ENCODE measurements at places on chromosomes 3 and 15. TPM values are rescaled to one million over a fixed set of nuclear protein-coding genes. Genes with fewer than 3 reads are reported as not detected.
A peak's percentile ranks its signal among the peaks of the same experiment; 100 is the strongest.

The ZNF774 gene
- 4.9 TPM for total RNA-seq

The CAMP gene
- 1.9 TPM for total RNA-seq

The SLC51B gene
- total RNA-seq: 0.85 TPM

The CNTN4 gene
- 30.7 TPM for total RNA-seq

The ARNT2 gene
- total RNA-seq: 4.5 TPM

The TAGLN3 gene
- 2.6 TPM for total RNA-seq

- peak overlapping the region; percentile 29 for H3K4me3 ChIP-seq
- no peaks in the 10 kb centered on the region for H3K4me1 ChIP-seq
- no peaks in the 10 kb centered on the region for H3K27me3 ChIP-seq
- H3K36me3 ChIP-seq: no peaks in the 10 kb centered on the region
- peak overlapping the region; percentile 13 for H3K27ac ChIP-seq
Observed at GRCh38 chr3:57169872-57170623, 4.9 kb upstream of the IL17RD start.

- H3K4me1 ChIP-seq: no peaks in the 10 kb centered on the region
- no peaks in the 10 kb centered on the region for H3K36me3 ChIP-seq
- no peaks in the 10 kb centered on the region for H3K27me3 ChIP-seq
- H3K27ac ChIP-seq: no peak overlapping the region
Observed at GRCh38 chr15:79349525-79349924, 38.6 kb downstream of the TMED3 start.

GRCh38 chr3:124780356-124780755, 50.1 kb downstream of the UMPS start:
- H3K27me3 ChIP-seq: no peaks in the 10 kb centered on the region
- H3K4me3 ChIP-seq: no peak overlapping the region

DNA sequence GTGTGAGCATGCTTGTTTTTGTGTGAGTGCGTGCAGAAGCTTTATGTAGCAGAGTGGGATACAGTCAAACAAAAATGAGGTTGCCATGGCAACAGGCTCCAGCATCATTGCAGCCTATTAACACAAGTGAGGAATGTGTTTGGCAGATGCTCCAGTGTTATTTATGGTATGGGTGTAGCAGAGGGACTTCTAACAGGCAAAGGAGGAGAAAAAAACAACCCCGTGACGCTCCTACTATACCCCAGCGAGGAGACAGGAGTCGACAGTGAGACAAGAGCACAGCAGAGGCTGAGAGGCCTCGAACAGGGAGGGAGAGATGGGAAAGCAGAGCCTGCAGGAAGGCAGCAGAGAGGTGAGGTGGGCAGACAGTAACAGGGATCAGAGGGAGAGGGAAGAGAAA, 4.9 kb downstream of the ADCY5 start:
- H3K4me1 ChIP-seq: peaks cover 6% of the 10 kb centered on the region
- H3K36me3 ChIP-seq: no peaks in the 10 kb centered on the region
- H3K27me3 ChIP-seq: peaks cover 2% of the 10 kb centered on the region
- peak; percentile 62 for DNase-seq
- H3K4me3 ChIP-seq: no peak overlapping the region

DNA sequence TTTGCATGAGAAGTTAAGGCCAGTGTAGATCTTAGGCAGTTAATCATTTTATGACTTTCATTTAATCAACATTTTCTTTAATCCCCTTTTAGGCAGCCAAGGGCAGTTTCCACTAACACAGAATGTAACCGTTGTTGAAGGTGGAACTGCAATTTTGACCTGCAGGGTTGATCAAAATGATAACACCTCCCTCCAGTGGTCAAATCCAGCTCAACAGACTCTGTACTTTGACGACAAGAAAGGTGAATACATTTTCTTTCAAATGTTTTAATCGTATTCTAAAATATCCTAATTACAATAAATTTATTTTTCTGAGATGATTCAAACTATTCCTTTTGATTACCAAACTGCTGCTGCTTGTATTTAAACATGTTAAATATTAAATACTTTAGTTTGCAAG, 843.2 kb downstream of the CADM2 start:
- no peaks in the 10 kb centered on the region for H3K36me3 ChIP-seq
- no peak overlapping the region for H3K27ac ChIP-seq
- H3K4me1 ChIP-seq: no peaks in the 10 kb centered on the region
- DNase-seq: no peak

DNA sequence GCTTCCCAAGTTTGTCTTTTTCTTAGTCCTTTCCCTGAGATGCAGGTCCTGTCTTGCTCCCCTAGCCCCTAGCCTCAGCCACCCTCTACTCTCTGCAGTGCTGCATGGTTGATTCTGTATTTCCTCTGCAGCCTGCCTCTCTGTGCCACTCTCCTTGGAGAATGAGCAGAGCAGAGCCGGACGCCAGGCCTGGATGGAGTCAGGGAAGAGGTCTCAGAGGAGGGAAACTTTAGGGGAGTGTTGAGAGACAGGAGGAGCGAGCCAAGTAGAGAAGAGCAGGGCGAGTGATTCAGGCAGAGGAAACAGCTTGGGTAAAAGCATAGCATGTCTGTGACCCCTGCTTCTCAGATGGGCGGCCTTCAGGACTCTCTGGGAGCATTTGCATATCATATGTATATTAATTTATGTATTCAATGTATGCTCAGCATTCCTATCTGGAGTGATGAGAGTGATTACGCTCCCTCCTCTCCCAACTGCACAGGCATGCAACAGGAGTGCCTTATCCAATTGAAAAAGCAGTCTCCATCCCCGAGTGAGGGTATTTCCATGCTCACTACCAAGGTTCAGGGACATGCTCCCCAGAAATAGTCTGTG, 166.7 kb downstream of the RORA start:
- H3K27ac ChIP-seq: no peak overlapping the region
- no peak overlapping the region for H3K4me3 ChIP-seq
- no peaks in the 10 kb centered on the region for H3K36me3 ChIP-seq
- H3K4me1 ChIP-seq: peaks cover 4% of the 10 kb centered on the region

- DNase-seq: peak; percentile 13
- H3K27me3 ChIP-seq: no peaks in the 10 kb centered on the region
- no peaks in the 10 kb centered on the region for H3K4me1 ChIP-seq
- H3K27ac ChIP-seq: no peak overlapping the region
- H3K4me3 ChIP-seq: no peak overlapping the region
Observed at GRCh38 chr3:11236588-11237461, 35.4 kb upstream of the ATG7 start.

DNA sequence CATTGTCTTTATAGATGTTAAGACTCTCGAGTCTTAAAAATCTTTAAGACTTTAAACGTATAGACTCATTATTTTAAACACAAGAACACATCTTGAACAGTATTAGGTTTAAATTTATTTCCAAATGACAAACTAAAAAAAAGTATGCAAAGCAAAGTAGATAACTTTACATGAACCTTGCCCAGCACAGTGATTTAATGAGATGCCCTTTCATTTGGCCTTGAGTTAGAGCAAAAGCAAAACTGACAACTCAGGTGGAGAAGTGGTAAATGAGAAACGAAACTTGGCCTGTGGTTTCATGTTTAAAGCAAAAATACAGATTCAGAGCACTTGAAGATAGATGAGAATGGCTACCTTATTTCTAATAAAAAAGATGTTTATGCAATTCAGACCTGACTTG, 8.6 kb downstream of the GPR15 start:
- H3K27me3 ChIP-seq: no peaks in the 10 kb centered on the region
- no peak for DNase-seq
- no peaks in the 10 kb centered on the region for H3K4me1 ChIP-seq

DNA sequence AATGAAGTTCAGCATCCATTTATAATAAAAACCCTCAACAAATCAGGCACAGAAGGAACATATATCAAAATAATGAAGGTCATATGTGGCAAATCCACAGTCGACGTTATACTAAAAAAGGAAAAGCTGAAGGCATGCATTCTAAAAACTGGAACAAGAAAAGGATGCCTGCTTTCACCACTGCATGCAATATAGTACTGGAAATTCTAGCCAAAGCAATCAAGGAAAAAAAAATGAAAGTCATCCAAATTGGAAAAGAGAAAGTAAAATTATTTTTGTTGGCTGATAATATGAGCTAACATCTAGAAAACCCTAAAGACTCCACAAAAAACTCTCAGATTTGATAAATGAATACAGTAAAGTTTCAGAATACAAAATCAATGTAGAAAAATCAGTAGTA, 1123.2 kb downstream of the TBL1XR1 start:
- H3K4me1 ChIP-seq: no peaks in the 10 kb centered on the region
- no peak for DNase-seq
- no peak overlapping the region for H3K4me3 ChIP-seq
- no peaks in the 10 kb centered on the region for H3K27me3 ChIP-seq
- H3K27ac ChIP-seq: no peak overlapping the region
- no peaks in the 10 kb centered on the region for H3K36me3 ChIP-seq

DNA sequence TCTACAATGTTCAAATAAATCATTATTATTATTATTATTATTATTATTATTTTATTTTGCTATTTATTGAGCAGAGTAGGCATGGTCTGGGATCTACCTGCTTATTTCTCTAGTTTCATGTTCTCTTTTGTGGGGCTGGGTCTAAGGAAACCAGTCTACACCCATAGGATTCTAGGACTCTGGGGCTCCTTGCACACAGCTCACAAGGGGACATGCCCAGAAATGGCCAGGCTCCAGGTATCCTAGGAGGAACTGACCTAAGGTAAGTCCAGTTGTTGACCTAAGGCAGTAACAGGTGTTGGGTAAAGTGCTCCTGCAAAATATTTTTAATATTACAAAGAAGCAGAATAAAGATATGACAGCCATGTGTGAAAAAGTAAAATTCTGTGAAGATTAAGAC, 149.6 kb upstream of the TBL1XR1 start:
- H3K27ac ChIP-seq: no peak overlapping the region
- no peaks in the 10 kb centered on the region for H3K36me3 ChIP-seq
- no peak overlapping the region for H3K4me3 ChIP-seq
- DNase-seq: no peak
- H3K4me1 ChIP-seq: peaks cover 29% of the 10 kb centered on the region

DNA sequence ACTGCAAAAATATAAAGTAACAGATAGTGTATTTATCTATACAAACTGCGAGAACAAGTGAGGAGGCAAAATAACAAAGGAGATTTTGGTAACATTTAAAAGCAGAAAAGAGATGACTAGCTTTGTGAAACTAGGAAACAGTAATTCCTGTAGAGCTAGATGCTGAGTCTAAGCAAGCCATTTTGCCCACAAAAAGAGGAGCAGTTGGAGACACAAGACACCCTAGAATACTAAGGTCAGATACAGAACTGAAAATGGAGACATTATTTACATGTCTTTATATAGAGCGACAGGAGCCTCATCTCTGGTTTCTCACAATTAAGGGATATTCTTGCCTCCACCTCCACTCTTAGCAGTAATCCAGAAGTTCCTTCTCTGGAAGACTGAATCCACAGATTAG, 732.4 kb upstream of the GBE1 start:
- no peaks in the 10 kb centered on the region for H3K36me3 ChIP-seq
- H3K4me3 ChIP-seq: no peak overlapping the region
- no peaks in the 10 kb centered on the region for H3K27me3 ChIP-seq

- H3K4me3 ChIP-seq: no peak overlapping the region
- no peak overlapping the region for H3K27ac ChIP-seq
- H3K27me3 ChIP-seq: no peaks in the 10 kb centered on the region
- no peaks in the 10 kb centered on the region for H3K36me3 ChIP-seq
- DNase-seq: peak; percentile 48
Observed at GRCh38 chr3:17894434-17895060, 152.1 kb upstream of the TBC1D5 start.

DNA sequence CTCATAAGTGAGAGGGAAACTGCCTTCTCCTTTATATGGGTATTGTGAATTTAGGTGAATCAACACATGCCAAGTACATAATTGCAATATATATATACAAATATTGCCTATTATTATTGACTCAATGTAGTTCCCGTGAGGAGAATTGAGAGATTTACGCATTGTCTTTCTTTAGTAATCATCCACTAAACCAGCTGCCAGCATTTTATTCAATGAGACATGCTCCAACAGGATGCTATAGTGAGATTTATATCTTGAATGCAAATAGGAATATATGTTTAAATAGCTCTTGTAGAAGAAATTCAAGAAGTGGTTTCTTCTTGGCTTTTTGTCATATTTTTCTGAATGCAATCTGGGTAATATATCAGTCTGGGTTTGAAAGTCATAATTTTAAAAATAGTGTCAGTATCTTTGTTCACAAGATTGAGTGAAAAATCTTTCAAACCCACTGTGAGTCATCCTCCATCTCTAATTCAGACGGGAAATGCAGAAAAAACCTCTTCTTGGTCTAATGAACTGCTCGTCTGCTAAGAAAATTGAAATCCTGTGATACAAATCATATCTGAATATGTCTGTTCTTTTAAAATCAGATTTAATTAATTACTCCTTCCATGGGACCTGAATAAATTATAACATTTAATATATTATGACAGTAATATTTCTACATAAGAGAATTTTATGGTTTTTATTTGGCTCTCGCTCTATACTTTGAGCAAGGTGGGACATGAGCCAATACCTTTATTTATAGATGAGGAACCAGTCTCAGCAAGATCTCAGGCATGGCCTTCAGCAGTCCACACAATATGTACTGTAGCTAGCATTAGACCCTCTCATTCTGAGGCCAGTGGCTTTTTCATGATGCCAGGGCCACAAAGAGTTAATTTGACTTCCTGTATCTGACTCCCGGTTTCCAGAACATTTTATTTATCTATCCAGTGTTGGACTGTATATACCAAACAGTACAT, 516.0 kb downstream of the GABRG3 start:
- no peaks in the 10 kb centered on the region for H3K36me3 ChIP-seq
- no peaks in the 10 kb centered on the region for H3K27me3 ChIP-seq
- no peak overlapping the region for H3K27ac ChIP-seq
- DNase-seq: no peak
- no peak overlapping the region for H3K4me3 ChIP-seq

DNA sequence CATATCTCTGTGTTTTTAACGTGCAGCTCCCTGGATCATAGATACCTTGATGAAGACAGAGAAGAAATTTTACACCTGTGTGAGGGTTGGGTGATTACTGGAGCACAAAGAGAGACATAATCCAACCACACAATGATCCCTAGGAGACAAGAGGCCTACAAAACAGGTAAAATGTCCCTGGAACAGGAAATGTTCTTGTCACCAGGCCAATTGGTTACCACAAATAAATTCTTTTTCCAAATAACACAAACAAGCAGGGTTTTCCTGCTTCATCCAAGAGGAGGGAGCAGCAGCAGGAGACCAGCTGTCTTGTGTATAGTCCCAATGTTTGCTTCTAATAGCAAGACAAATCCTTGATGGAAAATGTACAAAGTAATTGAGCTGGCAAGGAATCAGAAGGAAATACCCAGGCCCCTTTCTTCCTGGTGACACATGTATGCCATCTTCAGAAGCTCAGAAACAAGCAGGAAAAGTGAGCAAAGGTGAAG, 1.4 kb downstream of the MGLL start:
- no peak overlapping the region for H3K4me3 ChIP-seq
- H3K4me1 ChIP-seq: peaks cover 21% of the 10 kb centered on the region
- peaks cover 2% of the 10 kb centered on the region for H3K36me3 ChIP-seq
- peak overlapping the region; percentile 56 for H3K27ac ChIP-seq
- H3K27me3 ChIP-seq: no peaks in the 10 kb centered on the region
